ENCODE measurements at places on chromosomes 7 and 10.

GRCh38 chr10:37489658-37490003 lies 364.2 kb downstream of the ANKRD30A start:
- H3K36me3 ChIP-seq = no peaks in the 10 kb centered on the region
- no peak overlapping the region for H3K4me3 ChIP-seq
- H3K27ac ChIP-seq = no peak overlapping the region
- H3K4me1 ChIP-seq = no peaks in the 10 kb centered on the region

GRCh38 chr10:28880683-28880950 lies 203.3 kb downstream of the BAMBI start:
- H3K27ac ChIP-seq = no peak overlapping the region
- H3K4me3 ChIP-seq = no peak overlapping the region
- no peaks in the 10 kb centered on the region for H3K36me3 ChIP-seq
- H3K27me3 ChIP-seq = peaks cover 13% of the 10 kb centered on the region
- DNase-seq = no peak
- H3K4me1 ChIP-seq = no peaks in the 10 kb centered on the region

DNA sequence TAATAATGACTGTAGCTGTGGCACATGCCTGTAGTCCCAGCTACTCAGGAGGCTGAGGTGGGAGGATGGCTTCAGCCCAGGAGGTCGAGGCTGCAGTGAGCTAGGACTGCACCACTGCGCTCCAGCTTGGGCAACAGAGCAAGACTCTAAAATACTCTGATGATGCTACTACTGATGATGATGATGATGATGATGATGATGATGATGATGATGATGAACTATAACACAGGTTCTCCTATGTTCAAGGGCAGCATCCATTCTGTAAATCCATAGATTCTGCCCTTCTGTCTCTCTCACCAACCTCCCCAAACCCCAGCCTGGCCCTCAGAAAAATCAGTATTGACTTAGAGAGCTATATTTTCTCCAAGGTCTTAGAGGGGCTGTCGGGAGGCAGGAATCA lies 22.8 kb upstream of the EN2 start:
- H3K4me3 ChIP-seq = no peak overlapping the region
- H3K27ac ChIP-seq = no peak overlapping the region
- H3K27me3 ChIP-seq = peaks cover 26% of the 10 kb centered on the region
- H3K4me1 ChIP-seq = no peaks in the 10 kb centered on the region
- H3K36me3 ChIP-seq = no peaks in the 10 kb centered on the region

DNA sequence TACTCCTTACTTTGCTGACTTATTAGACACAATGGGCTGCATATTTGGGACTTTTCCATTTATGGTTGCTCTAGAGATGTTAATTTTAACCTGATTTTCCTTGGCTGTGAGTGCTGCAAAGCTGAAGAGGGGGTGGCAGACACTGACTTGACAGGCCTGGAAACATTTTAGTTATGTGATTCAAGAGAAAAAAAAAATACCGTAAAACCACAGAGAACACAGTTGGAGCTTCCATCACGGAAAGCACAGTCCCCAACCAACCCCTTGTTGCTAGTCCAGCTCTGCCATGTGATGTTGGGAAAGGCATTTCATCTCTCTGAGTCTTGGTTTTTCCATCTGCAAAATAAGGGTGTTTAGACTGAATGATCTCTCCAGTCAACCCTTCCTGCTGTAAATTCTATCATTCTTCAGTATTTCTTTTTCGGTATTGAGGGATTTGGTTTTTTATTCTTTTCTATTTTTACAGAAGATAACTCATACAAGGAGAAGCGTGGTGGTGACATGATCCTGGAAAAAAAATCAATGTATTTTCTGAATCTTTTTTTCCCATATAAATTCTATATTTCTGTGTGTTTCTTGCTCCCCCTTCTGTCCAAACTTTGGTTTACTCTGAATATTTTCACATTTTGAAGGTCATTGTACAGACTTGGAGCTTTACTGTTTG lies 246.1 kb downstream of the REEP3 start:
- peaks cover 6% of the 10 kb centered on the region for H3K27me3 ChIP-seq
- H3K4me1 ChIP-seq = no peaks in the 10 kb centered on the region
- no peak for DNase-seq
- H3K27ac ChIP-seq = no peak overlapping the region
- no peaks in the 10 kb centered on the region for H3K36me3 ChIP-seq
- no peak overlapping the region for H3K4me3 ChIP-seq

GRCh38 chr7:124219681-124220080 lies 186.8 kb upstream of the TMEM229A start:
- H3K27me3 ChIP-seq = no peaks in the 10 kb centered on the region
- H3K27ac ChIP-seq = no peak overlapping the region
- no peak overlapping the region for H3K4me3 ChIP-seq
- no peaks in the 10 kb centered on the region for H3K36me3 ChIP-seq

- no peak for DNase-seq
- peaks cover 5% of the 10 kb centered on the region for H3K27me3 ChIP-seq
- H3K4me1 ChIP-seq = no peaks in the 10 kb centered on the region
- H3K36me3 ChIP-seq = no peaks in the 10 kb centered on the region
Observed at GRCh38 chr7:131300078-131300477, 27.6 kb upstream of the MKLN1 start.

GRCh38 chr7:138867744-138868143 lies 69.7 kb upstream of the ATP6V0A4 start:
- no peaks in the 10 kb centered on the region for H3K36me3 ChIP-seq
- H3K4me3 ChIP-seq = no peak overlapping the region
- DNase-seq = no peak
- peaks cover 8% of the 10 kb centered on the region for H3K4me1 ChIP-seq
- H3K27me3 ChIP-seq = no peaks in the 10 kb centered on the region

DNA sequence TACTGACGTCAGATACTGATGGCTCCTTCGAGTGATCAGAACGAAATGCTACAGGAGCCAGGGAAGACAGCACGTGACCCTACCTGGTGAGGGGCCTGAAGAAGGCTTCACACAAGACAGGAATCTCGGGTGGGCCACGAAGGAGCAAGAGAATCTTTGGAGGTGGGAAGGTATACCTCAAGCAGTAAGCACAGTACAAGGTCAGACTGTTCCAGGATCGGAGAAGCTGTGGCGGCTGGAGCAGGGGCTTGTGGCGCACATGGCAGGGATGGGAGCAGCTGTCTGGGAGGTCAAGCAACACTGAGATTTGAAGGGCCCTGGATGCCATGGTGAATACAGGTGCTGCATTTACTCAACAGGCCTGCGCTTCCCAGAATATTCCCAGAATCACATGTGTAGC lies 45.4 kb downstream of the C10orf143 start:
- no peak overlapping the region for H3K4me3 ChIP-seq
- no peaks in the 10 kb centered on the region for H3K4me1 ChIP-seq
- no peak overlapping the region for H3K27ac ChIP-seq

GRCh38 chr10:86649471-86650150 lies 4.7 kb upstream of the OPN4 start:
- DNase-seq = no peak
- no peaks in the 10 kb centered on the region for H3K4me1 ChIP-seq
- no peak overlapping the region for H3K4me3 ChIP-seq
- H3K27ac ChIP-seq = no peak overlapping the region
- peaks cover 6% of the 10 kb centered on the region for H3K27me3 ChIP-seq

DNA sequence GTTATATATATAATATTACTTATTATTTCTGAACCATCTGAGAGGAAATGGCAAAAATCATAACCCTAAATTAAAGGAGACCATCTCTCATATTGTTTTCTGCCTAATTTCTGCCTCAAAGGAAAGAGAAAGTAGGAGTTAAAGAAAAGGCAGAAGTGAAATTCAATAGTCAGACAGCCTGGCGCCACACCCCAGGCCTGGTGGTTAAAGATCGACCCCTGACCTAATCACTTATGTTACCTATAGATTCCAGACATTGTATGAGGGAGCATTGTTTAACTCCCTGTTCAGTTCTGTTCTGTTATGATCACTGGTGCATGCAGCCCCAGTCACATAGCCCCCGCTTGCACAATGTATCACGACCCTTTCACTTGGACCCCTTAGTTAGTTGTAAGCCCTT lies 24.9 kb upstream of the CHST3 start:
- DNase-seq = no peak
- H3K27me3 ChIP-seq = no peaks in the 10 kb centered on the region
- H3K27ac ChIP-seq = no peak overlapping the region
- H3K4me1 ChIP-seq = peaks cover 7% of the 10 kb centered on the region

DNA sequence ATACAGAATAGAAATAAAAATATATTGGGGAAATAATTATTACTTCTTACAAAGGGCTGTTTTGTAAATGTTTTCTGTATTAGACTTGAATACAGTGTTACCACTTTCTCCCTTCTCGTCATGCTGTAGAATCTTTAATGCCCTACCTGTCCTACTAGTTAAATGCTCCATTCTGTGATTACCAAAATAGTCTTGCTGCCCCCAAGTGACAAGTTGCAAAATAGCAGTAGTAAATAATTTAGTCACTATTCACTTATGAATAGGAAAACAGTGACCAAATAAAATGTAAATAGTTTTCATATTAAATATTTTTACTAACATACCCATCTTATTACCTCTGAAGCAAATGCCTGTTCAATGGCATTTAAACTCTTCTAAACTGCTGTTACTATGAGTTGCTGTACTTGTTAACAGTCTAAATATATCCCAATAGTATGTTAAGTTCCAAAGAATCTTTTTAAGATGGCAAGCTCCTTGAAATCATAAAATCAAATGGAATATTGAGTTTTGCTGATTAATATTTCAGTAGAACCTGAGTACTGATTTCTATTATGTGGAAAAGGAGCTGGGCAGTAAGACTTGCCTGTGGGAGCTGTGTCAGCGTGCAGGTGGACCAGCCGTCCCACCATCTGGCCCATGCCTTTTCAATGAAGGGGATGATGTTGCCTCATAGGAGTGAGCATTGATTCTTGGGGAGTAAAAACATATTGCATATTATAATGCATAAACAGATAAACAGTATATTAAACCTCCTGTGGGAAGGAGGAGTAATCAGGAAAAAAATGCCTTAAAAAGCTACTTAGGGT lies 18.1 kb upstream of the OIT3 start:
- no peak overlapping the region for H3K4me3 ChIP-seq
- H3K27ac ChIP-seq = no peak overlapping the region
- no peaks in the 10 kb centered on the region for H3K27me3 ChIP-seq

Data from activated naive CD8-positive, alpha-beta T cell treated with anti-CD3 and anti-CD28 coated beads, Interleukin-2, amount 10 ng/mL, durations not matched to agents 7 days and 5 days (primary cell).